ENCODE measurements at places on chromosomes 5 and 9.

- no peak for DNase-seq
Measured at GRCh38 chr5:55897905-55898304, 46.7 kb downstream of the IL31RA start.

DNA sequence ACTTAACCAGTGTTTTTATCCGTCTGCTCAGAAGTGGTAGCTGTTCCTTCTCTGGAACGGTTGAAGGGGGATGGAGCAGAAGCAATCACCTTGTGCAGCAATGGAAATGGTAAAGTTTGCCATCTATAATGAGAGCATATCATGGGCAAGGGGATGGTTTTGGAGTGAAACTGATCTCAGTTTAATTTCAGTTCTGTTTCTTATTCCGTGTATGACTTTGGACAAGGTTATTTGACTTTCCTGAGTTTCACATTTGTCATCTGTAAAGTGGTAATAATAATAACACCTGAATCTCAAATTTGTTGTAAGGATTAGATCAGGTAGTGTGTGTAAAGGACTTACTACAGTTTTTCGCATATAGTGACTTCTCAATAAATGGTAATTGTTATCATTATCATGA is 106.1 kb downstream of the PCSK1 start:
- no peak for DNase-seq

DNA sequence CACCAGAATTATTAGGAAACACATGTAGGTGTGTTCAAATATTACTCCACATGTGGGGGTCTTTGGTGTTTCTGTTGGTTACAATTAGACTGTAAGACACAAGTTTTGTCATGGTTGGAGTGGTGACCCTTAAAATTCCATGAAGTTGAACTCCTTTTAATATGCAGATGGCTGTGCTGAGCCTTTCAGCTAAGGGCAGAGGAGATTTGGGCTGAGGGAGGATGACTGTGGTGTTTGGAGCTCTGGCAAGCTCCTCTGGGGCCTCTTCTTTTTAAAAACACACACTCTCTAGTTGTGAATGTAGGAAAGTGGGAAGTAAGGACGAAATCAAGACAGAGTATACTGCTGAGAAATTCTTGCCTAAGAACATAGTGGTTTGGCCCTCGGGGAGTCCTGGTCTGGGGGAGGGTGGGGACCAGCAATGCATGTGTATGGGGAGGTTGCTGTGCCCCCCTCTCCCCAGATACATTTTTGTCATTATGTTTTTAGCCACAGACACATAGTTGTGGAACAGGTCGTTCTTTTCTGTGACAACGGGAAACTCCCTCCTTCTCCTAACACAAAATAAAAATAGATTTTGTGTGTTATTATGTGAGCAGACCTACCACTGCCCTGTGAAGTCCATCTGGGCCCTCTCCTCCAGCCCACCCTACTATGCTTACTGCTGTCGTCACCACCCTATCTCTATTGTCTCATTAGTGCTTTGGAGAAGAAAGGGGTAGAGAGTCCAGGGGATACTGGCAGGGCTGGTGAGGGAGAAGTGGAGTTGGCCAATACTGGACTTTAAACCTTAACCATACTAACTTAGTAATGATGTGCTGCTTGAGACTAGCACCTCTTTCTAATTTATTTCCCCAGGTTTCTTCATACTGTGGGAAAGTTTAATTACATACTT is 10.0 kb downstream of the SMARCA2 start:
- no peak for DNase-seq

- DNase-seq: no peak
Measured at GRCh38 chr9:69131682-69132081, 42.4 kb upstream of the TJP2 start.

GRCh38 chr9:1057910-1058309 is 7.8 kb downstream of the DMRT2 start:
- no peak for DNase-seq

GRCh38 chr5:177320879-177321278 is 9.2 kb upstream of the MXD3 start:
- no peak for DNase-seq

GRCh38 chr9:134378901-134379338 is 52.7 kb downstream of the RXRA start:
- DNase-seq: no peak

- DNase-seq: no peak
Measured at GRCh38 chr5:72480841-72481240, 26.4 kb downstream of the ZNF366 start.

- DNase-seq: no peak
Measured at GRCh38 chr9:6449645-6450044, 36.6 kb downstream of the UHRF2 start.

GRCh38 chr5:100840370-100840769 is 62.7 kb downstream of the ST8SIA4 start:
- DNase-seq: no peak

DNA sequence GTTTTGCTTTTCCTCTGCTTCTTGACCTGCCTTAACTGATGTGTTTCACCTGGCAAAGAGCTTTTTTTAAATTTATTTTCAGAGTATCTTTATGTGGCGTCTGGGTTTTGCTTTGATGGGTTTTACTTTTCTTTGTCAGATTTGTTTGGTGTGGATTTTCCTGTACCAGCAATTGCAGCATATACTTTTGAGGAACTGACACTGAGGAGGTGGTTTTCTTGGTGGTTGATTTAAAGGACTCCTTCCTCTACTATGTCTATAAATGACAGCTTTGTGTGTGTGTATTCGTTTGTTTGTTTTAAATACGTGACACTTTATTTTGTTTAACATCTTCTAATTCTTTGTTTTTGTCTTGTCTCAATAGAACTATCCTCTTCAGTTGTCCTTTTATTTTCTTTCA is 1071.9 kb upstream of the ARRDC3 start:
- no peak for DNase-seq

DNA sequence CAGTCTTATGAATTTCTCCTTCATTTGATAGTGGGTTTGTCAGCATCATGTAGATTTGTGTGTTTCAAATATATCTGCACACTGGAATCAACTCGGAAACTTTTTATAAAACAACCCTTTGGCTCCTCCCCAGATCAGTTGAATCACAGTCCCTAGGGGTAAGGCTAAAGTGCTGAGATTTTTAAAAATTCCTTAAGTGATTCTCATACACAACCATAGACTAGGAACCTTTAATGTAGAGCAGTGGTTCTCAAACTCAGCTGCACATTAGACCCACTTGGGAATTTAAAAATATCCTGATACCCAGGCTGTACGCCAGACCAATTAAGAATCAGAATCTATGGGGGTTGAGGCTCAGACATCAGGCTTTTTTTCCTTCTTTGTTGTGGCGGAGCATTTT is 17.5 kb upstream of the JAK2 start:
- DNase-seq: no peak

GRCh38 chr5:68557162-68557936 is 341.8 kb downstream of the PIK3R1 start:
- no peak for DNase-seq

- no peak for DNase-seq
Measured at GRCh38 chr9:72384710-72385485, 19.9 kb upstream of the ZFAND5 start.
